ENCODE measurements at places on chromosomes 6 and 20.
A peak's percentile ranks its signal among the peaks of the same experiment; 100 is the strongest.

GRCh38 chr20:57053793-57054552 is 212.5 kb downstream of the BMP7 start:
- no peak for DNase-seq

- DNase-seq: no peak
These were observed 82.9 kb downstream of the ANKRD60 start for GRCh38 chr20:58145506-58146080.

DNA sequence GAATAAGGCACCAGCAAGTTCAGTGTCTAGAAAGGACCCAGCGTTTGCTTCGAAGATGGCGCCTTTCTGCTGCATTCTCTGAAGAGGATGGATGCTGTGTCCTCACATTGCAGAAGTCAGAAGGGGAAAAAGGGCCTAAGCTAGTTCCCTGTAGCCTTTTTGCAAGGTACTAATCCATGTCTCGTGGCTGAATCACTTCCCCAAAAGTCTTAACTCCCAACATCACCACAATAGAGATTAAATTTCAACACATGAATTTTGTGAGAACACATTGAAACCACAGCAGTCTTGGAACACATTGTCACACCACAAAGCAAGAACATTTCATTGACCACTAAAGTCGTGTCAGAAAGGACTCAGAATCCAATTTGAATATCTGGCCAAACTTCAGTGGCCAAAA is 42.1 kb downstream of the KLHL31 start:
- DNase-seq: no peak

DNA sequence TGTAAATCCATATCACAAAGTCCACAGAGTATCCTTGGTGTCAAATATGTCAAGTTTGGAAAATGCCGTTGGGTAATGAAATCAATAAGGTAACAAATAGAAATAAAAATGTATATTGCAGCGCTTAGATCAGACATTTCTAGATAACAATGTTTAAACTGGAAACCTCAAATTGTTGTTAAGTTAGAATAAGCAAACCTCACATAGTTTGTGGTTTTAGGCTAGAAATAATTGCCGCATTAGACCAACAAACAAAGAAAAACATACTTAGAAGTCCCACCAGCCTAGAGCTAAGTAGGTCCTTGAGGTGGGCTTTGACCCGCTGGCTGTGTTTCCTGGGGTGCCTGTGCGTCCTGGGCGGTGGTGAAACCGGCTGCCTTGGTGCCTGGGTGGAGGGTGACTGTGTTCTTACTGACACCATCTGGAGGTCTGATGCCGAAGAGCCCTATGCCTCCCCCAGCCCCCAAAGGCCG is 71.4 kb downstream of the DACT2 start:
- no peak for DNase-seq

DNA sequence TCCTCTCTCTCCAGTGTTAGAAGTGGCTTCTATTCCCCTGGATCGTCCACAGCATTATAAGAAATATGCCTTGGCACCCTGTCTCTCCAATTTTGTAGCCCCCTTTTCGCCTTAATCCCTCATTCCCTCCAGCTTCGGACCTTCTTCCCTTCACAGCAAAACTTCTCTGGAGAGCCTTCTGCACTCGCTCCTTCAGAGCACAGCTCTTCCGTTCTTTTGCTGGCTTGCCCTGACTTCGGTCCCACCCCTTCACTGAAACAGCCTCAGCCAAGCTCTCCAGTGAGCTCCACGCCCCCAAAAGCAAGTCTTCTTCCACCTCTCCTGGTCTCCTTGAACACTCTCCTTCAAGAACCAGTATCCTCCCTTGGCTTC is 134.7 kb upstream of the RNF24 start:
- no peak for DNase-seq

DNA sequence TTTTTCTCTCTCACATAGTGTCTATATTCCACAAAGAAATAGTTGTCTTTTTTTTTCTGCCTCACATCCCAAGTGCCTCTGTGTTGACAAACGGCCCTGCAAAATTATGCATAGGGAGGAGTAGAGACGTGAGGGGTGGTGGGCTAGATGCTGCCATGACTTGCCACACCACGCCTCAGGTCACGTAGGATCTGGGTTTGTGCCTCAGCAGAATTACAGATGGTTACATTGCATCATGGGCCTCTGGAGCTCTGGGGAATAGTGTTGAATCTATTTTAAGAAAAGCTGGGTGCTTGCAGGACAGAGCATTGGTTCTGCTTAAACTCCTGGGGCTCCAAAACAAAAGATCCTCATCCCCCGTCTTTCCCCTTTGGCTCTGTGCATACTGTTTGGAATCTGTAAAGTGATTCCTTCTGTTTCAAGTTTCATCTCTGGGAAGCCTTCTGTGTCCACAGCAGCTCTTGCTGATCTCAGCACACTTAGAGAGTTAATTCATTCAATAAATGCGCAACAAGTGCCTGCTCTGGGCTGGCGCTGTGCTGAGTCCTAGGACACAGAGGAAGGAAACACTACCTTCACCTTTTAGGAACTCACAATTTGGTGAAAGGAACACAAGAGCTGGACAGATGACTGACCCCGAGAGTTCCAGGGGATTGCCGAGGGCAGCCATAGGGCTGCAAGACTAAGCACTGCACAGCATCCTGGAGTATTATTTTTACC is 2.4 kb downstream of the FANCE start:
- no peak for DNase-seq

DNA sequence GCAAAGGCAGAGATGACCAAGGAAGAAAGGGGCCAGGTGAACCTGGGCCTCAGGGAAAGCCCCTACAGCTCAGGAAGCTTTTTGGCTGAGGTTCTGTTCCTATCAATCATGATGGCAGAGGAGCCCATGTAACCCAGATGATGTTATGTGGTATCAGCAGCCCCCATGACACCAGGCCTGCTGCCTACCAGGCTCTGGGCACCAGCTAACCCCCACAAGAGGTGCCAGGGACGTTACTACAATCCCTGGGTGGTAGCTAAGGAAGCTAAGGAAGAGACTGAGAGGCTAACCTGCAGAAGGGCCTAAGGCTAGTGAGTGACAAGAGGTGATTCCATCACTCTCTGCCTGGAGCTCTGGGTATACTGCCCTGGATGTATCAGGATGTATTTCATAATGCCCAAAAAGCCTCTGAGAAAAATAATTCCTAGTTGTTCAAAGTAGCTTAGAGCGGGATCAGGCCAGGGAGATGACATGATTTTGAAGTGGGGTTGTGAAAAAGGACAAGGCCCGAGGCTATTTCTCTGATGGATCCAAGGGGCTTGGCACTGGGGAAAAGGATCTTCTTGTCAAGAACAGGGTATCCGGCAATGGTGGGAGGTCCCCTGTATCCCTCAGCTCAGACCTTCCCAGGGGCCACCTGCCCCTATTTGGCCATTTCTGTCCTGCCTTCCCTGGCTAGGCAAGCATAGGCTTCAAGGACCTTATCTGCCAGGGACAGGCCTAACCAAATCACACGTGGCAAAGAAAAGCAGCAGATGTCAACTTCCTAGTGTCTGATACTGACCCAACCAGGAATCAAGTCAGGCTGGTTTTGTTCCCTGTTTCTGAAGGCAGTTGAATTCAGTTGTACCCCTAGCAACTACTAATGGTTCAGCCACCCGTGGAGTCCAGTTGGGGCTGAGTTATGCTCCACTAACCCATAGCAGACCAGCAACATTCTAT is 41.3 kb downstream of the PANK2 start:
- DNase-seq: no peak

GRCh38 chr20:31705598-31706597 is 16.8 kb downstream of the BCL2L1 start:
- no peak for DNase-seq

DNA sequence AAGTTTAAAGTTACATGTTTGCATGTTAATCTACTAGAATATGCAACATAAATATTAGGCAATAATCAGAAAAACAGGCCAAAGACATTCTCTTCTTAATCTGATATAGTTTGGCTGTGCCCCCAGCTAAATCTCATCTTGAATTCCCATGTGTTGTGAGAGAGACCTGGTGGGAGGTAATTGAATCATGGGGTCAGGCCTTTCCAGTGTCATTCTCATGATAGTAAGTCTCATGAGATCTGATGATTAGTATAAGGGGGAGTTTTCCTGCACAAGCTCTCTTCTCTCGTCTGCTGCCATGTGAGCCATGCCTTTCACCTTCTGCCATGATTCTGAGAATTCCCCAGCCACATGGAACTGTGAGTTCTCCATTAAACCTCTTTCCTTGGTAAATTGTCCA is 1241.7 kb upstream of the ADGRB3 start:
- DNase-seq: no peak

- DNase-seq: no peak
These were observed 995.9 kb upstream of the ADGRB3 start for GRCh38 chr6:67639161-67639560.

- peak; percentile 68 for DNase-seq
These were observed 152.6 kb upstream of the SMLR1 start for GRCh38 chr6:130674604-130675003.

- no peak for DNase-seq
These were observed 2.7 kb upstream of the BTN2A2 start for GRCh38 chr6:26380256-26380655.

GRCh38 chr6:22807818-22808217 is 238.5 kb downstream of the HDGFL1 start:
- DNase-seq: no peak

- DNase-seq: no peak
These were observed 41.7 kb downstream of the SRPK1 start for GRCh38 chr6:35879151-35879550.

DNA sequence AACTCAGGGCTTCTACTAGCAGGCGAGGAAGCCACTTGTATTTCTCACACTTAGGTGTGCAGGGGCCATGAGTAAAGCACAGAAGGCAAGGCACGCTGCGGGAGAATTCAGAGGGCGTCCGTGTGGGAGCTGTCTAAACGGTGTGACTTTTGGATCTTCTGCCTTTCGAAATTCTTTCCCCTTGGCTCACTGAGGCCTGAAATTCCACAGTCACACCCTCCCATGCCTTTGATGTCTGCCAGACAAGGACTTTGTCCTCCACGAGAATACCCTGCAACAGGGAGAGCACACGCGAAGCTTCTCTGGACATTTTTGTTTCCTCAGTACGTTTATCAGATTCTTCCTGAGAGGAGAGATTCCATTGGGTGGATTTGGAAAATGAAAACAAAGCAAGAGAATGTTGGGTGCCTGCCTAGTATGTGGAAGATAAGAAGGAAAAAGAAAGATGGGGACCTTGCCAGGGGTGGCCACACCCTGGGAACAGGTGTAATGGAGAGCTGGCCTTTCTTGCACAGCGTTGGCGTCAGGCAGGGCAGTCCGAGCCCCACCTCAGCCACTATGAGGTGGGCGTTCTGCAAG is 235.7 kb downstream of the MYLK4 start:
- DNase-seq: no peak

DNA sequence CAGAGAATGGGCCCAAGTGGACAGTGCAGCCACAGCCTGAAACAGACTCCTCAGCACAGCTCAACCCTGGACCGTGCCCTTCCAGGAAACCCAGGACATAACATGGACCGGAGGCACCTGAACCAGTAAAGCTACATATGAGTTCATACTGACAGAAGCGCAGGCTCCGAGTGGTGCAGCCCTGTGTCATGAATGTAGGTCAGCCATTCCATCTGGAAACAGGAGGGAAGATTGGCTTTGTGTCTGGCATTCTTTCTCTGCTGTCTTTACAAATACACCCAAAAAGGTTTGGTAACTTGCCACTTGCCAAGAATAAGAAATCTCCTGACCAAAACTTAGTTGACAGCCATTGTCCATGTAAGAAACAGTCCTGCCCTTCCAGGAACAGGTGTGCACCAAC is 366.6 kb downstream of the RNGTT start:
- DNase-seq: no peak

- DNase-seq: no peak
These were observed 22.5 kb upstream of the TAGAP start for GRCh38 chr6:159067334-159067733.

- DNase-seq: no peak
These were observed 997.4 kb downstream of the HACE1 start for GRCh38 chr6:103862297-103862696.

- DNase-seq: no peak
These were observed 29.5 kb downstream of the GHRH start for GRCh38 chr20:37231947-37232630.

DNA sequence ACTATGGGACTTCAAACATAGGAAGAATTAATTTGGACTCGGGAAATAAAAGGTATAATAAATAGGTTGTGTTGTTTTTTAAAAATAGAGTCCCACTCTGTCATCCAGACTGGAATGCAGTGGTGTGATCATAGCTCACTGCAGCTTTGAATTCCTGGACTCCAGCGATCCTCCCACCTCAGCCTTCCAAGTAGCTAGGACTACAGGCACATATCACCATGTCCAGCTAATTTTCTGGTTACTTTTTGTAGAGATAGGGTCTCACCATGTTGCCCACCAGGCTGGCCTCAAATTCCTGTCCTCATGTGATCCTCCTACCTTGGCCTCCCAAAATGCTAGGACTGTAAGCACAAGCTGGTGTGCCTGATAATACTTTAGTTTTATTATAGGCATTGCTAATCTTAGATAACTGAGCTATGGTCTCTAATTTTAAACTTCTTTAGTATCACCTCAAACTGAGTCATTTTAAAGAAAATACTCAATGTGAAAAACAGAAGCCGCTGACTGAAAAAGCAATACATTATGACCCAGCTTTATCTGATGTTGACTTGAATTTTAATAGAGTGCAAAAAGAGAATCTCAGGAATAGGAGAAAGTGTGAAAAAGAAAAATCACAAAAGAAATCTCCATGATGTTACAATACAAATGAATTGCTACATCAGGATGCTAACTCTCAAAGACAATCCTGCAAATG is 251.0 kb downstream of the RNGTT start:
- no peak for DNase-seq

DNA sequence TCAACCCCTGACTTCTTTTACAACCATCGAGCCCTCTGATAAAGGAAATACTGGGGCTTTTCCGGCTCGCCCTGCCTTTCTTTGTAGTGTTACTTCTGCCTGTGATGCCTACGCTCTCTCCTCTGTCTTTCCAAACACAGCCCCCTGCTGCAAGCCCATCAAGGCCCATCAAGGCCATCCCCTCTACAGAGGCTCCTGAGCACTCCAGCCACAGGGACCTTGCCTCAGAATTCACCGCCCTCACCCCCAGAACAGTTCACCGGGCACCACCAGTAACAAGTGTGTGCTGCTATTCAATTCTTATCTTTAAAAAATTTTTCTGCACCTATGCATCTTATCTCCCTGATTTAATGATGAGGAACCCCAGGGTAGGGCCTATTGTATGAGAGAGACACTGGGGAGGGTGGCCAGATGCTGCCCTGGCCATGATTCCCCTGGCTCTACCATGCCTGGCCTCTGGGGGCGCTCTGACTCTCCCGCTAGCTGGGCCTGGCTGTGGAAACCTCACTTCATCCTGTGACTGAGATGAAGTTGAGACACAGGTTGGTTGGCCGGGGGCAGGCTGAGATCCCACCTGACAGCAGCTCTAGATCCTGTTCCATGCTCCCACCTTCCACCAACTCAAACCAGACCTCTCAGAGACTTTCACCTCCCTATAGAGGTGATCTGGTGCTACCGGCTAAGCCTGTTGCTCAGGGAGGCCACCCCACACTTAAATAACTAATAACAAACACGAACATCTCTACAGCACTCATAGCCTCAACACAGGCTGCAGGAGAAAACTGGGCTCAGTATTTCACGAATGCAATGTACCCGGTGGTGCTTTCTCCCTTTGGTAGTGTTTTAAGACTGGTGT is 19.2 kb upstream of the GLP1R start:
- DNase-seq: peak; percentile 24
